ENCODE measurements at places on chromosomes 7 and 10. TPM values are rescaled to one million over a fixed set of nuclear protein-coding genes. Genes with fewer than 3 reads are reported as not detected.

DNA sequence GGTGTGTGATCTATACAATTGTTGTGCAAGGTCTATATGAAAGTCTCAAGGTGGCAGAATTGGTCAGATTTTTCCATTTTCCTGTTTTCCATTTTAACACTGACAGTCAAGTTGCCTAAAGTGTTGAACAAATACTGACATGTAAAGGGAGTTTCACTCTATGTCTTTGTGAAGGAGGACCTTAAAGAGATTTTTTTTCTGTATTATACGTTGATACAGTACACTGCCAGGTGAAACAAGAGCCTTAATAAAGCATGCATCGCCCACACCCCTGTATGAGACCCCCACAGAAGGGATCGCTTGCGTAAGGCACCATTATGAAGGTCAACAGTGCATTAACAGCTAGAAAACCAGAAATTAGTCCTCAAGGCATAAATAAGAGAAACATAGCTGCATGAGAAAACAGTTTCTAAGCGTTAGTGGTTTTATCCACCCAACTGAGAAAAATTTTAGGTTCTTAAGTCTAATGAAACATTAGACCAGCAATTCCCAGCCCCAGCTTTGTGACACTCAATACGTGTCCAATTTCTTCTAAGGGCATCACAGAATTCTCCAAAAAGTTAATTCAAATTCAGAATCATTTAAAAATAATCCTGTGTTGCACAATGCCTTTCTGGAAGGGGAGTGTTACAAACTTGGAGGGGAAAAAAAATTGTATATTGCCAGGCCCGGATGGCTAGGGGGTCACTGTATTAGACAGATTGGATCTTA lies 6.9 kb downstream of the KLF6 start:
- DNase-seq: no peak
- peak overlapping the region; percentile 94 for H3K4me3 ChIP-seq
- H3K36me3 ChIP-seq: peaks cover 30% of the 10 kb centered on the region
- H3K4me1 ChIP-seq: peaks cover 78% of the 10 kb centered on the region
- H3K27ac ChIP-seq: peak overlapping the region; percentile 100

PTTG1IP2 gene
- total RNA-seq: not detected

GRCh38 chr7:32104766-32105165 lies 34.6 kb upstream of the PDE1C start:
- no peaks in the 10 kb centered on the region for H3K36me3 ChIP-seq
- no peak for DNase-seq
- H3K27ac ChIP-seq: no peak overlapping the region
- H3K4me1 ChIP-seq: no peaks in the 10 kb centered on the region
- no peak overlapping the region for H3K4me3 ChIP-seq

DNA sequence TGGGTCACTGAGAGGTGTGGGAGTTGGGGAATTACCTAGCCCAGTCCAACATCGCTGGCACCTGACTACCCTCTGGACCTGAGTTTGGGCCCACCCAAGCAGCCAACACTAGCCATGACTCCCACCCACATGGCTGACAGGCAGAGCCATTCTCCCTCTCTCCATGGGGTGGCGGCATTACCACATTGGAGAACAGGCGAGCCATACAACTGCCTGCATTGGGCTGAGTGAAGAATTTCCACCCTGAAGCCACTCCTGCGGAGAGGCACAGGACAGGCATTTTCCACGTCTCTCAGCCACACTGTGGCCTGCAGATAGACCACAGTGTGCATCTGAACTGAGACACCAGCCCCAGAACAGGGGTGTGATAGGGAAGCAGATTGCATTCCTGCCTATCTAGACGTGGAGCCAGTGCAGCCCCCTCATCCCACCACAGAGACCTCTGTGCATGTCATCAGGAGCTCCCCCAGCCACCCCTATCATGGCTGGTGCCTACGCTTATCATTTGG lies 58.2 kb upstream of the ANTXRL start:
- H3K4me1 ChIP-seq: peaks cover 10% of the 10 kb centered on the region
- no peak for DNase-seq
- no peaks in the 10 kb centered on the region for H3K27me3 ChIP-seq
- no peak overlapping the region for H3K4me3 ChIP-seq

- peak; percentile 73 for DNase-seq
- H3K27ac ChIP-seq: peak overlapping the region; percentile 32
- H3K36me3 ChIP-seq: no peaks in the 10 kb centered on the region
- peaks cover 6% of the 10 kb centered on the region for H3K4me1 ChIP-seq
- H3K4me3 ChIP-seq: no peak overlapping the region
Measured at GRCh38 chr7:99365318-99366141, 9.0 kb upstream of the ARPC1B start.

DNA sequence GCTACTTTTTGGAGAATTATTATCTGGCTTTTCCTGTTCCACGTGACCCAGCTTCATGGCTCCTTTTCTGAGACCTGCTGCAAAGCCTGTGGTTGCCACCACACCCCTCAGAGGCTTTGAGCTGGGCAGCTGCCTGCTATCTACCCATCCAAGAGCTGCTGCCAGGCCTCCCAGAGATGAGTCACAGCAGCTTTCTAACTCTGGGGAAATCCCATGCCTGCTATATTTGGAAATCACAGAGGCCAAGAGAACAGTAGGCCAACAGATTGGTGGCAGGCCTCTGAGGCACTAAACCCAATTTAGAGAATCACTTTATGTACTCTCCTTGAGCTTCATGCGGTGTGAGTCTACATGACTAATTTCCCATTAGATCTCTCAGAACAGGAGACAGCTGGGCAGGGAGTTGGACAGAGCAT lies 35.2 kb downstream of the SGCE start:
- no peak overlapping the region for H3K27ac ChIP-seq
- H3K27me3 ChIP-seq: no peaks in the 10 kb centered on the region
- peaks cover 4% of the 10 kb centered on the region for H3K4me1 ChIP-seq
- H3K36me3 ChIP-seq: no peaks in the 10 kb centered on the region
- no peak for DNase-seq

HBP1 gene
- total RNA-seq: 252 TPM

GRCh38 chr10:3395458-3395861 lies 222.9 kb upstream of the PITRM1 start:
- H3K4me3 ChIP-seq: no peak overlapping the region
- H3K36me3 ChIP-seq: no peaks in the 10 kb centered on the region
- no peak overlapping the region for H3K27ac ChIP-seq
- DNase-seq: no peak

DNA sequence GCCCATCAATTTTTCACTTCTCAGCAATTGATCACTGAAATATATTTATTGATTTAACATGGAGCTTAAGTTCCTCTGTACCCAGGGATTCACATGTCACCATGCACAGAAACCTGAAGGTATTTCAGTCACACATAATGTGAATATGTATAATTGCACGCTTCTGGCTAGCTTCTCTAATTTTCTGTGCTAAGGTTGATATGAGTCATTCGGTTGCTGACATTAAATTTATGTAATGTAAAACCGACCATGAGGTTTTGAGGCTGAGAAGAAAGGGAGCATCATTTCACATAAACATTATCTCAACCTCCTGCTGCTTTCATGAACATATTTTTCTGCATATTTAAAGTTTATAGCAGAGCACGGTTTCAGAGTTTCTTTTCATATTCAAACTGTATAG lies 381.0 kb upstream of the TPK1 start:
- no peak overlapping the region for H3K4me3 ChIP-seq
- no peaks in the 10 kb centered on the region for H3K4me1 ChIP-seq
- DNase-seq: no peak
- no peak overlapping the region for H3K27ac ChIP-seq

DNA sequence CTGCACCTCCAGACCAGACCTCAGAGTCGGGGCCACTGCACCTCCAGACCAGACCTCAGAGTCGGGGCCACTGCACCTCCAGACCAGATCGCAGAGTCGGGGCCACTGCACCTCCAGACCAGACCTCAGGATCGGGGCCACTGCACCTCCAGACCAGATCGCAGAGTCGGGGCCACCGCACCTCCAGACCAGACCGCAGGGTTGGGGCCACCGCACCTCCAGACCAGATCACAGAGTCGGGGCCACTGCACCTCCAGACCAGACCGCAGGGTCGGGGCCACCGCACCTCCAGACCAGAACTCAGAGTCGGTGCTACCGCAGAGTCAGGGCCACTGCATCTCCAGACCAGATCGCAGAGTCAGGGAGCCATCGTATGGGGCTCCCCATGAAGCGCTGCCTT lies 105.9 kb downstream of the ACTR3B start:
- no peaks in the 10 kb centered on the region for H3K27me3 ChIP-seq
- H3K36me3 ChIP-seq: peaks cover 4% of the 10 kb centered on the region
- DNase-seq: no peak

AKR1D1 gene
- not detected for total RNA-seq

KLLN gene
- 0.55 TPM for total RNA-seq

DNA sequence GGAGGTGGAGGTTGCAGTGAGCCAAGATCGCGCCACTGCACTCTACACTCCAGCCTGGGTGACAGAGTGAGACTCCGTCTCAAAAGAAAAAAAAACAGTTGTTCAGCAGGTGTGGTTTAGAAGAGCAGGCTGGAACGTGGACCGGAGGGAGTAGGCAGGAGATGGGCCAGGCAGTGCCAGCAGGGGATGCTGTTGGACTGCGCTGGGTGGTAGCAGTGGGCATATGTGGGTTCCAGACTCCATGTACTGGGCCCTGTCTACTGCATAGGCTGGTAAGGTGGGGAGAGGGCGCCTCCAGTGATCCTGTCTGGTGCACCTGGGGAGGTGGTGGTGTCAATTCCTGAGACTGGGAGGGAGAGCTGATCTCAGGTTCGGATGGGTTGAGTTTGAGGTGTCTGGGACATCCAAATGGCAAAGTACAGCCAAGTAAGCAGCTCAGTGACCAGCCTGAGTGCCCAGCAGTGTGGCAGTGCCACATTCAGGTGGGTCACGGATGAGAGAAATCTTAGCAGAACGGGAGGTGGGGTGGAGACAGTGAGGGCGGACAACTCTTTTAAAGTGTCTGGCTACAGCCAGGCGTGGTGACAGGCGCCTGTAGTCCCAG lies 25.9 kb downstream of the SFXN4 start:
- peak; percentile 25 for DNase-seq
- H3K36me3 ChIP-seq: peaks cover 2% of the 10 kb centered on the region
- no peak overlapping the region for H3K4me3 ChIP-seq
- no peaks in the 10 kb centered on the region for H3K27me3 ChIP-seq

- H3K4me1 ChIP-seq: no peaks in the 10 kb centered on the region
- H3K36me3 ChIP-seq: no peaks in the 10 kb centered on the region
- no peak overlapping the region for H3K4me3 ChIP-seq
- no peaks in the 10 kb centered on the region for H3K27me3 ChIP-seq
- DNase-seq: no peak
- no peak overlapping the region for H3K27ac ChIP-seq
Measured at GRCh38 chr7:57201021-57201894, 69.0 kb upstream of the ZNF479 start.

- H3K27me3 ChIP-seq: peaks cover 15% of the 10 kb centered on the region
- no peak overlapping the region for H3K27ac ChIP-seq
- DNase-seq: no peak
Measured at GRCh38 chr10:49138361-49138891, 4.6 kb upstream of the FAM170B start.

GRCh38 chr10:75841266-75841665 lies 409.8 kb downstream of the LRMDA start:
- no peaks in the 10 kb centered on the region for H3K36me3 ChIP-seq
- DNase-seq: no peak
- peaks cover 46% of the 10 kb centered on the region for H3K27me3 ChIP-seq

All from T-helper 17 cell (primary cell).